ENCODE measurements at places on chromosomes 7 and 10.

DNA sequence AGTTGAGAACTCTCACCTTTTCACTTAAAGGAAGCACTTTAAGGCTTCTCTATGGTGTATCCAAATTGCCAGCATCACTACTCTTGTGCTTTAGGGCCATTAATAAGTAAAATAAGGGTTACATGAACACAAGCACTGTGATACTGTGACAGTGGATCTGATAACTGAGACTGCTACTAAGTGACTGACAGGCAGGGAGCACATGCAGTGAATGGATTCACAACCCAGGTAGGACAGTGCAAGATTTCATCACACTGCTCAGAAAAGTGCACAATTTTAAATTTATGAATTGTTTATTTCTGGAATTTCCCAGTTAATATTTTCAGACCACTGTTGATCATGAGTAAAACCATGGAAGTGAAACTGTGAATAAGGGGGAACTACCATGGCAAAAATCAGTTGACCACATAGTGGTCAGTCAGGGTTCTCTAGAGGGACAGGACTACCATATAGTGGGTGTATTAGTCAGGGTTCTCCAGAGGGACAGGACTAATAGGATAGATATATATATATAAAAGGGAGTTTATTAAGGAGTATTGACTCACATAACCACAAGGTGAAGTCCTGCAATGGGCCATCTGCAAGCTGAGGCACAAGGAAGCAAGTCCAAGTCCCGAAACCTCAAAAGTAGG lies 20.9 kb upstream of the CYP51A1 start:
- no peak for DNase-seq

GRCh38 chr10:49474901-49475300 lies 64.0 kb downstream of the ERCC6 start:
- DNase-seq, result no peak

DNA sequence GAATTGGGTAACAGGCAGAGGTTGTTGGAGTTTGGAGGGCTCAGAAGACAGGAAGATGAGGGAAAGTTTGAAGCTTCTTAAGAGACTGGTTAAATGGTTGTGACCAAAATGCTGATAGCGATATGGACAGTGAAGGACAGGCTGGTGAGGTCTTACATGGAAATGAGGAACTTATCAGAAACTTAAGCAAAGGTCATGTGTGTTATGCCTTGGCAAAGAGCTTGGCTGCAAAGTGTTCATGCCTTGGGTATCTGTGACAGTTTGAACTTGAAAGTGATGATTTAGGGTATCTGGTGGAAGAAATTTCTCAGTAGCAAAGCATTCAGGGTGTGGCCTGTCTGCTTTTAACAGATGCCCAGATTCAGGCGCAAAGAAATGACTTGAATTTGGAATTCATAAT lies 64.5 kb upstream of the EEPD1 start:
- DNase-seq, result no peak

DNA sequence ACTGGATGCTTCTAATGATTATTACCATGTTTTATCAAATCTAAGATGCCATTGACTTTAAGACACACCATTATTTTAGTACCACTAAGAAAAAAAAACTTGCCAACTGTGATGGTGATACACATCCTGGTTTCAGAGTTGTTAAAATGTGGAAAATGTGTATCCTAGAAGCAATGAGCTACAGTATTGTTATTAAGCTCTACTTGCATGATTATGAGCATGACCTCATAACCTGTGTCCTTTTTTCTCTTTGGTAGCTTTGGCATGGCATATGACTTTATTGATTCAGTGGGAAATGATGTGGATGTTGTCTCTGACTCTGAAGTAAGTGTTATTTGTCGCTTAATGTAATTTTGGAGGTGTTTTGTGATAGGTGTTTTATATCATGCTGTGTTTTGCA lies 3.3 kb downstream of the EDRF1 start:
- no peak for DNase-seq

DNA sequence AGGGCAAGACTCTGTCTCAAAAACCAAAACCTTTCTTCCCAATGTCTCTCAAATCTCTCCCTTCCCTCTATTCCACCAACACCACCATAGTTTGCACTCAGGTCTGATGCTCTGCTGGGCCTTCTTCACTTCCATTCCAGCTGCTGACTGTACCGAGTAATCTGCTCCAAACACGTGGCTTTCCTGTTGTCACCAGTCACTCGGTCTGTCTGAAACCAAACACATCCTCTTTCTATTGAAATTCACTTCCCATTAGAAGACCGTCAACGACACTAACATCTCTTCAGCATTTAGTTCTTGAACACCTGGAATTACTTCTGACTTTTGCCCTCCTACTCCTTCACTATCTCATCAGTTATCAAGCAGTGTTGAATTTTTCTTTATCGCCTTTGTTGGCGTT lies 4.7 kb upstream of the NRF1 start:
- no peak for DNase-seq

- no peak for DNase-seq
Observed at GRCh38 chr7:87510411-87510875, 35.0 kb upstream of the ABCB4 start.
